ENCODE measurements at places on chromosomes 11 and 22.

GRCh38 chr11:130623670-130624668 is 175.5 kb downstream of the ADAMTS15 start:
- DNase-seq = no peak

DNA sequence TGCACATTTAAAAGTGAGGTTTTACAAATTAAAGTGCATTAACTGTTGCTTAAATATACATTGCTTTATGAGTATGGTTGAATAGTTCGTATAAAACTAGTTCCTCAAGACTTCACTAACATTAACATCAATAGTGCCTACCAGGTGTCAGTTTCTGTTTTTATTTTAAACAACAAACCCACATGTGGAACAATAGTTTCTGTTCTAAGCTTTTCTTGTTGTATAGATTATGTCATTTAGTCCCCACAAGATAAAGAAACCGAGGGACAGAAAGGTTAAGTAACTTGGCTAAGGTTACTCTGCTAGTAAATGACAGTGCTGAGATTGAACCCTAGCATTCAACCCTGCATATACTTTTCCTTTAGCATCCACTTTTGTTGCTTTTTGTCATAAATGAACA is 41.4 kb upstream of the ST14 start:
- no peak for DNase-seq

DNA sequence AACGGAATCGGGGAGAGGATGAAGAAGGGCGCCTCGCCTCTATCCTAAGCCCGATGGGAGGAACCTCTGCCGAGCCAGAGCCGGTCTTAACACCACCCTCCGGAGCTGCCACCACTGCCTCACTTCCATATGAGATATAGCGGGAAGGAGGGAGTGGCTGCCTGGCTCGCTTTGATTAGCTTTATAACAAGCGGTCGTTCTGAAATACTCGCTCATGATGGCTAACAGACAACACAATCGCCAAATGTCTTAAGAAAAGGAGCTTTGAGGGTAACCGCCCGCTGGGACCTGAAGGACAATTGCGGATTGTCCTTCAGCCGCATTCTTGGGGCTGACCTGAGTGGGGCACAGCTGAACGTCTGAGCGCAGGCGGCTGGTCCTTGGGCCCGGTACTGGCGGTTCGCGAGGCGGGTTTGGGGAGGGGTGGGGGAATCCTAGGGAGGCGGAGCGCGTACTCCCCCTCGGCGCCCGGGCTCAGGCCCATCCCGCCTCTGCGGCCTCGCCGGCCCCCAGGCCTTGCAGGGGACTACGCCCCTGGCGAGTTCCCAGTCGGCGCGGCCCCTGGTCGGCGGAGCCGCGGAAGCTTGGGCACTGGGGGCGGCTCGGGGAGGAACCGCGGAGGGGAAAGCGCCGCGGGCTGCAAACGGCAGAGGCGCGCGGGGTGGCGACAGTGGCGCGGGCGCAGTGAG is at the start of gene PLAAT5:
TSS of gene PLAAT5 (minus strand) at position 617 of the 689 bp plus-strand sequence. CDS start at position 484, 133 bp downstream.
- DNase-seq = peak; percentile 88

GRCh38 chr11:46075168-46075567 is 46.1 kb downstream of the PHF21A start:
- DNase-seq = peak; percentile 74

- DNase-seq = no peak
These were observed 165.7 kb downstream of the COMMD9 start for GRCh38 chr11:36123336-36124101.

Data from hematopoietic multipotent progenitor cell treated with erythropoietin and hydrocortisone succinate and interleukin-3 and kit ligand, for 8 days (in vitro differentiated cells).